ENCODE measurements at places on chromosomes 2 and 18.

- DNase-seq, result no peak
These were observed 31.0 kb upstream of the TMEM17 start for GRCh38 chr2:62536873-62537547.

DNA sequence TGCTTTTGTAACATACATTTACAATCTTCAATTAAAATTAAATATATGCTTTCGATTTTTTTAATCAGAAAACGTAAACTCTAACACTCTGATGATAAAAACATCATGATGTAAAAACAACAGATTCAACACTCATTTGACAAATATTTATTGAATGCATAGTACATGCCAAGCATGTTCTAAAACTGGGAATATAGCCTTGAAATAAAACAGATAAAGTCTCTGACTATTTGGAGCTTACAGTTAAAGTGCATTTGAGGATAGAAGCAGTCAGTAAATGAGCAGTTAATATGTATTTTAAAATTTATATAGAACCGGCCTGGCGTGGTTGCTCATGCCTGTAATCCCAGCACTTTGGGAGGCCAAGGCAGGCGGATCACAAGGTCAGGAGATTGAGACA, 47.8 kb downstream of the TMX3 start:
- no peak for DNase-seq

DNA sequence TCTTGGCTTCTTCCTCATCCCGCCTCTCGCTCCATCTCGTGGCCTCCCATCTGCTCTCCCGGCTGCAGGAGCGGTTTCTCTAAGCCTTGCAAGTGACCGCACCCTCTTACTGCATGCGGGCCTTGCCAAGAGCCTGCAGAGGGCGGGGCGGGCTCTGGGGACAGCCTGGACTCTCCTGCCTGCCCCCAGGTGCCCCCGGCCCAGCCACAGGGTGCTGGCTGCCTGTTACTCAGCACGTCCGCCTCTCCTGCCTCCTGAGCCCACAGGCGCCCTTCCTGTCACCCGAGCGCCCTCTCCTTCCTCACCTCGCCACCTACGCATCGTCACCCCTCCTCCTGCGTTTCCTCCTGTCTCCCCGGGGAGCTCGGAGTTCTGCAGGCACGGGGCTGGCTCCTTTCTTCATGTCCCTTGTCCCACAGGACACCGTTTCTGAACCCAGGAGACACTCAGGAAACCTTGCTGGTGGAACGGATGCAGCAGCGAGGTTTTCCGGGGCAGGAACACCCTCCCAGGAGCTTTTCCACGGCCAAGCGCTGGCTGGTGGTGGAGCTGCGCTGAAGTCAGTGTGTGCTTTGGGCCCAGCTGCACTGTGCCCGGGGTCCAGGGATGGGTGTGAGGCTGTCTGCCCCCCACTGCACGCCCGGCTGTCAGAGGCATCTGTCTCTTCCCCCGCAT, 28.5 kb downstream of the HPCAL1 start:
- DNase-seq, result peak; percentile 72

DNA sequence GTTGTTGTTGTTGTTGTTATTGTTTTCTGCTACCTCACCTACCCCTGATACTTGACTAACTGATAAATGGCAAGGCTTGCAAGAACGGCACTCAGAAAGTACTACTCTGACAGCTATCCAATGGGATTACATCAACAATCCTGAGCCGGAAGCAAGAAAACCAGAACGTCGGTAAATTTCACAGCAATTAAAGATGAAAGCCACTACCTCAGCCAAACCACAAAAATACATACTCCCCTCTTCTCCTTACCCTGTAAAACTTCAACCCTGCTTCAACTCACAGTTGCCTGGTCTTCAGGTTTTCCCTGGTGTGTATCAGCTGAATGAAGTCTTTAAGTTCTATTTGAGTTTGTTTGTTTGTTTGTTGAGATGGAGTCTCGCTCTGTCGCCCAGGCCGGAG, 293.7 kb upstream of the RND3 start:
- no peak for DNase-seq

DNA sequence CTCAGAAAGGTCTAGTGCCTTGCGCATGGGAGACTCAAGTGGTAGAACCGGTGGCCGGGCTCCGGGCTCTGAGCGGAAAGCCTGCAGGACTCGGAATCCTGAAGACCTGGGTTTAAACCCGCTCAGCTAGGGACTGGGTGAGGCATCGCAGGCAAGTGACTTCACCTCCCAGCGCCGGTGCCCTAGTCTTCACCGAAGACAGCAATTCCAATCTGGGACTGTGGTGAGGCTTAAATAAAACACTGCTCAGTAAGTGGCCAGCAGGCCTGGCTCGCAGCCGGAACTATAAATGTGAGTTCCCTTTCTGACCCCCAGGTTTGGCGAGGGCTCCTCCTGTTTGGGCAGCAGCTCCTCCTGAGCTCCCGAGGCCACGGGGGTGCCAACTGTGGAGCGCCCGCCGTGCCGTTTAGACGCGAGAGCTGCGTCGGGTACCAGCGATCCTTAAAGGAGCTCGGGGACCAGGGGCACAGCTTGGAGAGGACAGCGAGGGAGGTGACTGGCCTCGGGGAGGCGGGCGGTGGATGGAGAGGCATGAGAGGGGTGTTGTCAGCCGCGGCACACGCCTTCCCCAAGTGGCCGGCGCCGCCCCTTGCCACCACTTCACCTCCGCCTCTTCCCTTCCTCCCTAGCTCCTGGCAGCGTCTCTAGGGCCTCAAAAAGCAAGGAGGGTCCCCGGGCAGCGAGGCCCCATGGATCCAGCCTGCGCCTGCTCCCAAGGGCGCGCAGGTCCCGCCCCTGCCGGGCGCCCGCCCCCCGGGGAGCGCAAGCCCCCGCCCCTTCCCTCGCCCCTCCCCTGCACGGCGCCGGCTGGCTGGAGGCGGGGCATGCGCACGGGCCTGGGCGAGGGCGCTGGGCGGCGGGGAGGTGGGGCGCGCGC, 757 bp upstream of the MTCL1 start:
- DNase-seq, result peak; percentile 77

- DNase-seq, result no peak
These were observed 816 bp downstream of the GALNT14 start for GRCh38 chr2:31137211-31138036.

GRCh38 chr18:55024564-55024963, 65.3 kb upstream of the CCDC68 start:
- DNase-seq, result no peak

- no peak for DNase-seq
These were observed 183.5 kb downstream of the SCG2 start for GRCh38 chr2:223418604-223419199.

DNA sequence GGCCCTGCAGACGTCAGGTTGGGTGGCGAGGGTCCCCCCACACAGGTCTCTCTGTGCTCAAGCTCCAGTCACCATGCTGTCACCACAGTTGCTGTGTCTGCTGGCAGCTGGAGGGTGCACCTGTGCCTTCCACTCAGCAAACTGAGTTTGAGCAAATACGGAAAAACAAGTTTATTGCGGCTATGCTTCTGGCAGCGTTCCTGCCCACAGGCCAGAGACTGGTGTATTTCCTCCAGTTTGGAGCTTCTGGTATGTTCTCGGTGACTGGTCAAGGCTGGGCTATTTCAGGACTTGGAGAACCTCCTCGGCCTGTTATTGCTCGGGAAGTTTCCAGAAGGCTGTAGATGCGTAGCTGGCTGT, 132.6 kb downstream of the SEPTIN10 start:
- DNase-seq, result no peak

DNA sequence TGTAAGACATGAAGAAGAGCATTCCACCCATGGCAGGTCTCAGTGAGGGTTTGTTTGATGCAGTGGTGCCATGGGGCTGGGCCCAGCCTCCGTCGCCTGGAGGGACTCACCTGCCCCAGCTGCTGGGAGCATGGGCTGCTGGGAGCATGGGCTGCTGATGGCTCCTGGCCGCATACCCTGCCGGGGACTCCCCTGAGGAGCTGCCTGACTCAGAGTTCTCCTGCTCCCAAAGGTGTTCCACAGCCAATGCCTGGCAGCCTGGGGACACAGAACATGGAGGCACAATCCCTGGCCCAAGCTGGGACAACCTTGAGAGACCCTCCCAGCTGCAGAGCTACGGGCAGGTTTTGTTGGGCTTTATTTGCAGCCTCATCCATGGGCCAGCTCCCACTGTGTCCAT, 108.4 kb downstream of the COPS8 start:
- DNase-seq, result no peak

DNA sequence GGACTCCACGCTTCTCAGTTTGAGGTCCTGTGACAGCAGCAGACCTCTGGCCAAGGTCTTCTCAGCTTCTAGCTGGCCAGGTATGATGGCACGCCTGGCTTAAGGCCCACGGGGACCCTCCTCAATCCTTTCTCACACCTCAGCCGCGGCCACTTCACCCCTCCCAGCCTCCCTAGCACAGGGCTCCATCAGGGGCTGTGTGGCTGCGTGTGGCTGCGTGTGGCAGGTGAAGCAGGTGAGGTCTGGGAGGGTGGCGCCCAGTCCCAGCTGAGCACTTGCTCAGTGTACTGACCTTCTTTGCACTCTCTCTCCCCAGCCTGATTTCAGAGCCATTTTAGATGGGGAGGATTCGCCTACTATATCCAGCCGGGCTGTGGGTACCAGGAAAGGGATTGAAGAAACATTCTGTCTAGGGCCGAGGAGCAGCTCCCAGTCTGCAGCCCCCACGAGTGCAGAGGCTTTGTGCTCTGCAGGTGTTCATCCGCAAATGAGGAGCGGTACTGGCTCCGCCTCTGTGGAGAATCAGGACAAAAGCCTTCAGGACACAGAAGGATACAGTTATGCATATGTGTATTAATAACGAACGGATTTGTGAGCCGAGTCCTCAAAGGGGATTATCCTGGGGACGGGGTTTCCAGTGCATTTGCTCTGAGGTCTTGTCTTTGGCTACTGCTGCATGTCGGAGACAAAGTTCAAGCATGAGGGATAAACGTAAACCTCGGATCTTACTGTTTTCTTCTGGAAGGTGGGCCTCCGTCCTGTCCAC, 236.9 kb upstream of the RAB6C start:
- no peak for DNase-seq

DNA sequence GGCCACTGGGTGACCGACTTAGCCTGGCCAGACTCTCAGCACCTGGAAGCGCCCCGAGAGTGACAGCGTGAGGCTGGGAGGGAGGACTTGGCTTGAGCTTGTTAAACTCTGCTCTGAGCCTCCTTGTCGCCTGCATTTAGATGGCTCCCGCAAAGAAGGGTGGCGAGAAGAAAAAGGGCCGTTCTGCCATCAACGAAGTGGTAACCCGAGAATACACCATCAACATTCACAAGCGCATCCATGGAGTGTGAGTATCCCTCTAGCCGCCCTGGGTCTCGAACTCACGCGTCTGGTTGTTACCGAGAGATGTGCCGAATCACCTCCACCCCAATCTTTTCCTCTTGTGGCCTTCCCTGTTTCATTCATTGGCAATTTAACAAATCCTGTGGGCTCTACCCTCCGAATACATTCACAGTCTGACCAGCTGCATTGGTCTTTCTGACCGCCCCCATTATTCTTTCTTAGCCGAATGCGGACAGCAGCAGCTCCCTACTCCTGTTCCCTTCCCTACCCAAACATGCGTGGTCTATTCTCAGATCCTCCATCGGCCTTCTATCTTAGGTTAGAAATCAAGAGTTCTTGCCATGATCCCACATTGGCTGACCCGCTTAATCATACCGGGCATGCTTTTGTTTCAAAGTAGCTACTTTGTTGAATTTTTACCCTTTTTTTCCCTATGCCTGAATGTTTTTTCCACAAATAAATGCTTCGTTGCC, 631 bp downstream of the RPL31 start:
- no peak for DNase-seq

GRCh38 chr2:98122524-98122923, 35.6 kb downstream of the VWA3B start:
- DNase-seq, result no peak

DNA sequence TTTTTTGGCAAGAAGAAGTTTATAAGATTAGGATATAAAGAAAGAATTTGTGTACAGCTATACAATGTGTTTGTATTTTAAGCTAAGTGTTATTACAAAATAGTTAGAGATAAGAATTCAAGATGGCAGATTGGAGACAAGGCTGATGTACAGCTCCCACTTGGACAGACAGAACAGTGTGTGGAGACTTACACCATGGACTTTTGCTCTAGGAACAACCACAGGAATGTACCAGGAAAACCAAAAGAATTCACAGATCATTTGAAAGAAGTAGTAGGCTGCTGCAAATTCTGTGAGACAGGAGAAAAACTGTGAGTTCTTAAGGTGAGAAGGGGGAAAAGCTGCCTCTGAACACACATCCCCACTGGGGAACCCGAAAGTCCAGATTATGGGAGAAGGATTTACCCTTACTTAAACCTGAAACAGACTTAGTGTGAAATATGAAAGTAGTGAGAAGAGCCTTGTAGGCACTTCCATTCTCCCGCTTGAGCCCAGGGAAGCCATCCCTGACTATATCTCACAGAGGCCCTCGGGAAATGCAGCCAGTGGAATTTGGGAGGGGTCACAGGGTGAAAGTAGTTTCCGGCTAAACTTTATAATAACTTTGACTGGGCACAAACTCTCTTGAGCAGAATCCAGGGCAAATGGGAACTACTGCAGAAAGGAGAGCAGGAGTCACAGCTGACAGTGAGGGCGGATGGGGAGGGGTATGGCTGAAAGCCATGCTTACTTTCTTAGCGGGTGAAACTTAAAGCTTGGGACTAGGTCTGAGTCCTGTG, 11.6 kb upstream of the RPRD1A start:
- no peak for DNase-seq

DNA sequence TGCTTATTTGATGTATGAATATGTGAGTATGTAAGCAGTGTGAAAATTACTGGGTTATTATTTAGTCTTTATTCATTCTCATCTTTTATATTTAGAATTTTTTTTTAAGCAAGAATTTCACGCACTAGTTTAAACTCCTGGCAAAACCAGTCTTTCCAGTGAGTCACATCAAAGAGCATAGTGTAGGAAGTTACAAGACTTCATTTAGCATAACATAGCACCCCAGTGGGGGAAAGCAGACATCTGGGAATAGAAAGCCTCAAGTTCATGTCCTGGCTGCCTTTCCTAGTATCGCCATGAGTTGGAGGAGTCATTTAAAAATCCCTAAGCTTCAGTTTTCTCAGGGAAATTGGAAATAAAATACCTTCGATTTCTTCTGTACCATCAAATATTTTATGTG, 408.3 kb downstream of the NUP35 start:
- DNase-seq, result no peak

GRCh38 chr2:208025814-208026184, 472 bp upstream of the PLEKHM3 start:
- peak; percentile 39 for DNase-seq

DNA sequence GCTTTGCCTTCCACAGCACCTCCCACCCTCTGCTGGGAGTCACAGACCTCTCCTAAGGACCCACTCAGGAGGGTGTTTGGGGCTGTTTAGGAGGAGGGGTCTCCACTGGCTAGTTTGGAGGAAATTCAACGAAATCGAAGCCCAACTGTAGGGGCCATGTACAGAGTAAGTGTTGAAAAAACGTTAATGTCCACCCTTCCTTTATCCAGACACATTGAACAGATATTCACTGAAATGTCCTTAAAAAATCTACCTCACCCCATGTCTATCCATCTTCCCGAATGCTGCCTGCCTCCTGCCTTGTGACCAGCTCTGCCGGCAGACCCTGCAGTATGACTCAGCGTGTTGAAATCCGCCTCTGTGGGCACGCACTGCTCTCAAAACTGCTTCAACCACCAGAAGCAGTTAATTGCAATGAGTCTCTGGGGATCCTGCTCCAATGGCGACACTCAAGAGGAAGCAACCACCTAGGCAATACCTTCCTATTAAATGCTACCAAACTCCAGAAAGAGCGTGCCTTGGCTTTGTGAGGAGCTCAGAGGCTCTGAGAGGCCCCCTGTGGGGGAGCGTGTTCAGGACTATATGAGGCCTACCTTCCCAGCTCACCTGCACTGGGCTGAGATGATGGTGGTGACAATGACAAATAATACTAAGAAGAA, 61.4 kb upstream of the RTN4 start:
- DNase-seq, result no peak
